Mesothelial cell of epicardium (in vitro differentiated cells): ENCODE measurements at places on chromosomes 3 and 15.

GRCh38 chr3:130903412-130903908 is 9.6 kb downstream of the ATP2C1 start:
- no peak for DNase-seq

- DNase-seq: no peak
Observed at GRCh38 chr3:12049675-12050074, 45.5 kb downstream of the SYN2 start.

GRCh38 chr15:64461721-64462162 is 1.4 kb downstream of the ZNF609 start:
- no peak for DNase-seq

DNA sequence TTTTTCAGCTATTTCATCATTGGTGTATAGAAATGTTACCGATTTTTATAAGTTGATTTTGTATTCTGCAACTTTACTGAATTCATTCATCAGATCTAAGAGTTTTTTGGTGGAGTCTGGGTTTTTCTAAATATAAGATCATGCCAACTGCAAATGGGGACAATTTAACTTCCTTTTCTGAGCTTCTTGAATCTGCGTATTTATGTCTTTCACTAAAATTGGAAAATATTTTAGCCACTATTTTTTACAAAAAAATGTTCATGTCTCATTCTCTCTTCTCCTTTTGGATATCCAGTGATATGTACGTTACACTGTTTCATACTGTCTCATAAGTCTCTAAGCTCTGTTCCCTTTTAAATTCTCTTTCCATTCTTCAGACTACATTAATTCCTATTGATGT is 123.8 kb downstream of the ISL2 start:
- no peak for DNase-seq

DNA sequence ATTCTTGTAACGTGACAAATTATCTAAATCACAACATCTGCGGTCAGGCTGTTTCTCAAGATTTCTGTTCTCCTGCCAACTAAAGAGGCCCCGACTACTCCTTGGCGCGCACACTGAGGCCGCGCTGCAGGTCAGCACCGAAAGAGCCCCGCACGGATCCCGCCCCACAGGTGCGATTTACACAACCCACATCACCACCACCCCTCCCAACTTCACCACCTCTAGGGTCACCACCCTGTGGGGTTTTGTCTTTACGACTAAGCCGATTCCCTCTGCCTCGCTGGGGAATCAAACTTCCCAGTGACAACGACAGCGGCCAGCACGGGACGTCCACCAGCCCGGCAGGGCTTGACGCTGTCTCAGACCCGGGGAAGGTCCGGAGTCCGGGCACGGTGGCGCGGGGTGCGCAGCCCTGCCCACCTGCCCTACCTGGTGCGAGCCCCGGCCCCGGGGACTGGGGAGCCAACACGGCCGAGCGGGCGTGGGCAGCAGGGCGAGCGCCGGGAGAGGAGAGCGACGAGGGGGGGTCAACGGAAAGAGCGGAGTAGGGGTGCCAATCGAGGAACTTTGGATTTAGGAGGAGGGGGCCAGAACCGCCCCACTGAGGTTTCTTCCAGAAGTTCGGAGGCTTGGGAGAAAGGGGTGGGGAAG is 764 bp downstream of the UACA start:
- DNase-seq: peak; percentile 30

DNA sequence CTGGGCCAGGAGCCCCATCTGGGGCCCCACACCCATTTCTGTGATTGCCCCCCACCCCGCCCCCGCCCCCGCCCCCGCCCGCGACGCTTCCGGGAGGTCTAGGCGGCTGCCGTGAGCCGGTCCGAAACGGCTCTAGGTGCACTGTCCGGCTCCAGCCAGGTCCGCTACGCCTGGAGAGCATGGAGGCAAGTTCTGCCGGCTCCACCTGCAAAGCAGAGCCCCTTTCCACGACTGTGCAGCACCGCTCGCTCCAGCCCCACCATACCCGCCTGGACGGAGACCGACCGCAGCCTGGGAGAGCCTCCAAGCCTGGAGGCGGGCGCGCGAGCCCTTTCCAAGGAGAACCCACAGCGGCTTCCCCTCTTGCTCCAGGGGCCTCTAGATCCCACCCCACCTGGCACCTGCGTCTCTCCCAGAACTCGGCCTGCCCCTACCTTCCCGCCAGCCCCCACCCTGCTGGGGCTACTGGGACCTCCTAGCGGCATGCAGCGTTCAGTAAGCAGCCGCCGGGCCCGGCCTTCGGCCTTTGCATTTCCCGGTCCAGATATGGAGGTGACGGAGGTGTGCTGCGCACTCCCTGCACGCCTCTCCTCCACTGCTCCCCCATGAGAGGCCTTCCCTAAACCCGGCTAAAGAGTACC is 66.2 kb downstream of the KLF13 start:
- DNase-seq: no peak

GRCh38 chr3:45544024-45544716 is 50.4 kb upstream of the LIMD1 start:
- DNase-seq: no peak

DNA sequence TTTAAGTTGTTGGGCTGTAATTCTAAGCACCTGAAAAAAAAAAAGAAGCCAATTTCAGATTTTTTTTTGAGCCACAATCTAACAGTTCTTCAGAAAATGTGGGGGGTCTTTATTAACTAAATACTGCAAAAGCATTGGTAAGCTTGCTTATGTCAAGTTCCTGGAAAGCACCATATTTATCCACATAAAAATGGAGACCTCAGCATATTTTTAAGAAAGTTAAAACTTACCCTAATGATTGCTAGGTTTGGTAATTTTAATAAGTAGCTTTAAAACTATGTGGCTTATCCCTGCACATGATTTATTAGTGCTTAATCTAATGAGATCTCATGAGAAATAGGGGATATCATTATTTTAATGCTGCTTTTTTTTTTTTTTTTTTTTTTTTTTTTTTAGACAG is 156.8 kb downstream of the USP13 start:
- no peak for DNase-seq

DNA sequence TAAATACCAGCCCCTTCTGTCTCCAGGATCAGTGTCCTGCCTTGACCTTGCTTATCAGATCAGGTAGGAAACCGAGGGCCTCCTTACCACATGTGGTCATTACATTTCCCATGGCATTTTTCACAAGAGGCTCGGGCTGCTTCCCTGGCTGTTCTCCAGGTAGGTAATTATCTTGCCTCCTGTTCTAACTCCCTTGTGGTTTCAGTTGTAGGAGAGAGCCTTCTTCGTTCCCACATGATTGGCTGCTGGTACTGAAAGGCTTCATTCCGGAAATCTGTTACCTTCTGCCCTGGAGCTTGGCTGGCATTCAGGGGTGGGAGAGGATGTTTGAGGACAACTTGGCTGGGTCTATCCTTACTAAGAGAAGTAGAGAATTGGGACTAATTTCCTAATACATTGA is 46.8 kb upstream of the RORA start:
- DNase-seq: no peak

DNA sequence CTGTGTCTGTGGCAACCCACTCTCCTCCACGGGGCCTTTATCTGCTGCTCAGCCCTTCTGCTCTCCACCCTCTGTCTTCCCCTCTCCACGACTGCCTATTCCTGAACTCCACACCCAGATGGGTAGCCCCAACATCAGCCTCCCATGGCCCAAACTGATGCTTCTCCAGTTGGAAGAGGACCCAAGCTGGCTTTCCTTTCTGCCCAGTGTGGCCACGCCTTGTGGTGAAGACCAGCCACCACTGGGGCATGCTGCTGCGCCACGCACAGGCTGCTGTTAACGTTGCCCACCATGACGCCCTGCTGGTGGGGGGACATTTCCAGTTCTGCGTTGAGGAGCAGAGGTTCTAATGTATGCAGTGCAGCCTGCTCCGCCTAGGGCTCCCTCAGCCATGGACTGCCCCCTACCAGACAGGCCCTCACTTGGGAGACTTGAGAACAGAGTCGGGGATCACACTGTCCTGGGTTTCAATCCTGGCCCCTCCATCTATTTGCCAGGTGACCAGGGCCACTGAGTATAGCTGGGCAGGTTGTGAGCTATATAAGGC is 26.9 kb downstream of the CFAP100 start:
- DNase-seq: no peak

DNA sequence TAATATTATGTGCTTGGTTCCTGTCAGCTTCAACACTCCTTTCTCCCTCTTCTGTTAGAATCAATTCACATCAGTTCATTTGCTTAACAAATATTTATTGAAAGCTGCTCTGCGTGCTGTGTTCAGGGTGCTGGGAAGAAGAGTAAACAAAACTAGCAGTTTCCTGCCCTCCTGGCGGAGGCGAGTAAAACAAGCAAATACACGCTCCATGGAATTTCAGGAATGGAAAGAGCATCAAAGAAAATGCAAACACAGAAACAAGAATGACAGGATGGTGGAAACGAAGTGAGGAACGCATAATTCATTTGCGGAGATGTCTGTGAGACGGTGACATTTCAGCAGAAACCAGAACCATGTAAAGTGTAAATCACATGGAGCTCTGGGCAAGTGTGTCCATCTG is 49.4 kb upstream of the SPTSSB start:
- no peak for DNase-seq

DNA sequence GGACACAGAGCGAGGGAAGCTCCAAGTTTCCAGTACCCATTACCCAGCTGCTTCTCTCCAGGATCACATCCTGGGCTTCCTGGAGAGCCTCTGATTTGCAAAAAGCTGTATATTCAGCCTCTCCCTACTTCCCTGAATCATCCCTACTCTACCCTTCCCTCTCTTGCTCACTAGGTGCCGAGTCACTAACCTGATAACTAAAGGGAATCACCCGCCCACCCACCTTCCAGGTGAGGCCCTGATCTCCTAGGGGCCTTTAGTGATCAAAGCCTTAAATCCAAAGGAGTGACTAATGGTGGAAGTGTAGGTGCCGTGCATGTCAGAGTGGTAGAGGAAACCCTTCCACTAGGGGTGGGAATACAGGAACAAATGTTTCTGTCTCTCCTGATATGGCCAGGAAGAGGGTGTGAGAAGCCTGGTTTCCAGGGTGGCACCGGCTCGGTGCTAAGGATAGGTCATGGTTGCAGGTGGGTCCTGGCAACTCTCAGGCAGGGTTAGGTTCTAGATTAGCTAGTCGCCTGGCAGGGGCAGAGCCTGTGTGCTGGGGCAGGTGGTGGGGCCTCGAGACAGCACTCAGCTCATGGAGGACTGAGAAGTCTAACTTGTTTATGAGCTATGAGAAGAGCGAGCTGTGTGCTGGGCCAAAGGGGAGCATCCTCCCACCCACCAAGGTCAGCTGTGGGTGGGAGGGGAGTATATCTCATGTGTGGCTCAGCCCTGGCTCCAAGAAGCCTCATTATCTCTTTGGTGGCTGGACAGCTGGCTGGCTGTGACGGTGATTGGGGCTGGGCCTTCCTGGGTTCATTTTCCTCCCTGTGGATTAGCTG is 10.1 kb downstream of the SEMA7A start:
- no peak for DNase-seq

DNA sequence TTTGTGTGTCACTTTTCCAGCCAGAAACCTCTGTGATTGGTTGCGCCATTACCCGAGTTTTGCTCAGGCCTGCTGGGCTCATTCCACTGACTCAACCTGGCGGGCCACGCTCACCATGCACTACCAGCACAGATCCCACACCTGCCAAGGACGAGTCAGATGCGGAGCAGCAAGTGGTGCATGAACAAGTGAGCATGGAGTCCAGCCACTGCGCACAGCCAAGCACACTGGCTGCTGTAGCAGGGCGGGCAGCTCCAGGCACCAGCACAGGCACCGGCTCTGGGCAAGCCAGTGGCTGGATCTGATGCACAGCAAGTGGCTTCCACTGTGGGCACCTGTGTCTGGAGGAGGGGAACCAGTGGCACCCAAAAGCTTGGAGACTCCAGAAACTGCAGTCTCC is 110.4 kb downstream of the CBLB start:
- DNase-seq: no peak

DNA sequence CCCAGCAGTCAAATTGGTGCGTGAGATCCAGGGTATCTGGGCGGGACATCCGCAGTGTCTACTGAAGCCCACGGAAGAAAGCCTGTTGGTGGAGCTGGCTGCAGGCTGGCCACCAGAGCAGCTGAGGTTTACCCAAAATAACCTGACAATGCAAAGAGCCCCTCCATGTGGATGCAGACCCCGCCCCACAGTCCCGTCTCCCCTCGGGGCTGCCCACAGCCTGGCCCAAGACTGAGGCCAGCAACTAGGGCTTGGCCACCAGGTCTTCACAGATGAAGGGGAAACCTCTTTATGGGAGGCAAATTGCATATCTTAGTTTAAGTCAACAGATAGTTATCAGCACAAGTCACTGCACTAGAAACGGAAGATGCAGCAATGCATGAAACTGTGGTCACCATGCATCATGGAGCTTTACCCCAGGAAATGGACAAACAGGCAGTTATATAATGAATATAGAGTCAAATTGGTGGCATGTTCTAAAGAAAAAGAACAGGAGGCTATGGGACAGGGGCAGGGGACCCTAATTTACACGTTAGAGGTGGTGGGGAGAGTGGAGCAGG is 86.3 kb downstream of the ARNT2 start:
- no peak for DNase-seq

DNA sequence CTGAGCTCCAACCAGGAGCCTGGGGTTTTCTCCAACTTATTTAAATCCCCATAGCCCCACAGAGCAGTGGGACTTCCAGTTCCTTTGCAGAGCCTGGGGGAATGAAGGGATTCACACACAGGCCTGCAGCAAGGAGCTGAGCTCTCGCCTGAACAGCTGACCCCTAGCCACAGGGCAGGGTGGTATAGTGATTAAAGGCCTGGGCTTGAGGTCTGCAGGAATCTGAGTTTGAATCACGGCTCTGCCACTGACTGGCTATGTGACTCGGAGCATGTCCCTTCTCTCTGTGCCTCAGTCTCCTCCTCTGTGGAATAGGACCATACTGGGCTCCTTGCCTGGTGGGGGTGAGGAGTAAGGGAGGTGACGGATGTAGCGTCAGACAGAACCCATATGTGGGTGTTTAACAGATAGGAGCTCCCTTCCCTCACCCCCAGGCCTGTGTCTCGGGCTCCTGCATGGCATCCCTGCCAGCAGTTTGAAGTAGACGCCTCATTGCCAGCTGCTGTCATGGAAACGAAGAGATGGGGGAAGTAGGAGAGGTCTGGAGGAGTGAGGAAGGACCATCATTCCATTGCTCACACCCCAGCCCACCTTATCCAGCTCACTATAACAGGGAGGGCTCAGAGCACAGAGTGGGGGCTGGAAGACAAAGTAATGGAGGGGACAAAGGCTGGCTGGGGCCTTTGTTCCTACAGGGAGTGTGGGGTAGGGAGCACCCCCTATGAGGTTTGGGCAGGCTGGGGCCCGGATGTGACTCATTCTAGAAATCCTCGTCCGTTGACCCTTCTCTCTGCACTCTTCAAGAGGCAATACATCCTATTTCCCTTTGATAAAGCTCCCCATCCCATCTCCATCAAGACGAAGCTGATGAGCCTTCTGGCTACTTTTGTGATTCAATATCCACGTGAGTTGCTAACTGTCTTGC is 14.8 kb downstream of the HRH1 start:
- DNase-seq: no peak

DNA sequence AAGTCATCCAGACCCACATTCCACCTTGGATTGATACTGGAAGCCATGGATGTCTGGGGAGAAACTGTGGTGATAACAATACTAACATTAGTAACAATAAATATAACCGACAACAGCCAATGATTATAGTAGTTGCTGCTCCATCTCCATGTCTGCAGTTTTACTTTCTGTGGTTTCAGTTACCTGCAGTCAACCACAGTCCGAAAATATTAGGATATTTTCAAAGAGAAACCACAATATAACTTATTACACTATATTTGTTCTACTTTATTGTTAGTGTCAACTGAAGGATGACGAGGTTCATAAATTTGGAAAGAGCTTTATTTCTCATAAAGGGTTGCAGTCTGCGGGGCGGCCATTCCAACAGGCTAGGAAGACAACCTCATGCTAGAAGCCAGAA is 2.6 kb upstream of the NSMCE3 start:
- DNase-seq: no peak
